ENCODE measurements at places on chromosomes 7 and 10.

- DNase-seq: no peak
These were observed 158.7 kb upstream of the LANCL2 start for GRCh38 chr7:55206235-55207029.

GRCh38 chr10:47079204-47079580, 168.0 kb downstream of the PTPN20 start:
- no peak for DNase-seq

DNA sequence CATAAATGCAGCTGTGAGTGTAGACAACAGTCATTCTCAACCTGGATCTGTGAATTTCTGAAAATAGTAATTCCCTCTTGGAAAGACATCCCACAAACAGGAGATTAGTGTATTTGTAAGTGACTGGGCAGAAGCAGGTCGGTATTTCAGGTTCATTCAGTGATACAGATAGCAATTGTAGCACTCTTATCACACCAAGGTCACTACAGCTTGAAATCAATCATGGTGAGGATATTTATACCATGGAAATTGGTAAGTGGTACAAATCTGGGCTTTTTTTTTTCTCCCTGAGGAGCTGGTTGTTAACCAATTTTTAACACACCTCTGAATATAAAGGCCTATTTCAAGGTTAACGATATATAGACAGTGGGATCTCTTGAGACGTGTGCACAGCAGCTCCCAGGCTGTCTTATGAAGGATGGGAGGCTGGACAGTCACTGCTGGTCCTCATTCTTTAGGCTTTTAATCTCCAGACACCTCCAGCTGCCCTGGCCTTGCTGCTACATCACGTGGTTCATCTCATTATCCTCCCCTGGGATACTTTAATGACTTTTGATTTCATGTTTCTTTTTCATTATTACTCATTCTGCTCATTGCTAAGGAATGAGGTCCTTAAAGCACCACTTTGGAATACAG, 87.1 kb downstream of the ITGA8 start:
- DNase-seq: no peak

GRCh38 chr7:33716581-33717477, 188.5 kb upstream of the BMPER start:
- DNase-seq: peak; percentile 54

GRCh38 chr10:62460393-62460792, 86.2 kb downstream of the ZNF365 start:
- no peak for DNase-seq

DNA sequence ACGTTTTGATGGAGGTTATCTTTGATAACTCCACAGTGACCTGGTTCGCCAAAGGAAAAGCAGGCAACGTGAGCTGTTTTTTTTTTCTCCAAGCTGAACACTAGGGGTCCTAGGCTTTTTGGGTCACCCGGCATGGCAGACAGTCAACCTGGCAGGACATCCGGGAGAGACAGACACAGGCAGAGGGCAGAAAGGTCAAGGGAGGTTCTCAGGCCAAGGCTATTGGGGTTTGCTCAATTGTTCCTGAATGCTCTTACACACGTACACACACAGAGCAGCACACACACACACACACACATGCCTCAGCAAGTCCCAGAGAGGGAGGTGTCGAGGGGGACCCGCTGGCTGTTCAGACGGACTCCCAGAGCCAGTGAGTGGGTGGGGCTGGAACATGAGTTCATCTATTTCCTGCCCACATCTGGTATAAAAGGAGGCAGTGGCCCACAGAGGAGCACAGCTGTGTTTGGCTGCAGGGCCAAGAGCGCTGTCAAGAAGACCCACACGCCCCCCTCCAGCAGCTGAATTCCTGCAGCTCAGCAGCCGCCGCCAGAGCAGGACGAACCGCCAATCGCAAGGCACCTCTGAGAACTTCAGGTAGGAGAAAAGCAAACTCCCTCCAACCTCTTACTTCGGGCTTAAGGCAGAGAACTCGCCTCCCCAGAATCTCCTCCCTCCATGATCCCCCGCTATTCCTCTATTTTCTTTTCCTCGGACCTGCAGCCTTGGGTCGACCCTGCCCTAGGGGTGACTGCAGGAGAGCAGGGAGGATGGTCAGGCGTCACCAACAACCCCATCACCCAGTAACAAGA, at the start of gene SERPINE1:
Gene SERPINE1, plus strand, starts transcription at position 454 of the 809 bp plus-strand sequence. CDS start 1,290 bp downstream, outside the sequence.
- peak; percentile 62 for DNase-seq

DNA sequence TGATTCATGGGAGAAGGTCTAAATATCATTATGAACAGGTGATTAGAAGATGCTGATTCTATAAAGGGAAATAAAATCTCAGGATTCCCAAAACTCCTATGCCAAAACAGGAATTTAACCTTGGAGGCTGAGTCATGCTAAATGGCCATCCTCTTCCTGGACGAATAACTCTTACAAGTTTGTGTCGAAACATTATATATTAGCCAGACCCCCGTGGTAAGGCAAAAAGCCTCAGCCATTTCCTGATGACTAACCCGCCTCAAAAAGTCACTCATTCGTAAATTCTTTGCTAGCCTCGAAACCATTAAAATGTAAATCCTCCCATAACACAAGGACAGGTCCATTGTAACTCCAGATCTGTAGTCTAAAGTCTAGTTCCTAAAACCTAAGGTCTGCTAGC, 32.0 kb downstream of the CUL2 start:
- DNase-seq: no peak

GRCh38 chr7:133669061-133669455, 416.2 kb downstream of the EXOC4 start:
- no peak for DNase-seq

DNA sequence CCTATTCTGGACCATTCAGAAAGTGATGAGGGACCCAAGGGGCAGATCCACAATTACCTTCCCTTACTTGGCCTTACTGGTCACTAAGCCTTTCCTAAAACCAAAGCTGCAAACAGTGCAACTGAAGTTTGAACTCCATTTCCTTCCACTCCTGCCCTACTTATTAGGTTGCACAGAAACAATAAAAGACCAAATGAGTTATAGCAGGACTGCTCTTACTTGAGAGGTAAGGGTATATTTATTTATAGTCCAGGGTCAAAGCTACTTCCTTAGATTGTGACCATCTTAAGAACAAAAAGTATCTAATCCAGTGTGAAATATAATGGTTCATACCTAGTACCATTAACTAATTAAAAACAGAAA, 27.0 kb downstream of the CDK6 start:
- DNase-seq: no peak

DNA sequence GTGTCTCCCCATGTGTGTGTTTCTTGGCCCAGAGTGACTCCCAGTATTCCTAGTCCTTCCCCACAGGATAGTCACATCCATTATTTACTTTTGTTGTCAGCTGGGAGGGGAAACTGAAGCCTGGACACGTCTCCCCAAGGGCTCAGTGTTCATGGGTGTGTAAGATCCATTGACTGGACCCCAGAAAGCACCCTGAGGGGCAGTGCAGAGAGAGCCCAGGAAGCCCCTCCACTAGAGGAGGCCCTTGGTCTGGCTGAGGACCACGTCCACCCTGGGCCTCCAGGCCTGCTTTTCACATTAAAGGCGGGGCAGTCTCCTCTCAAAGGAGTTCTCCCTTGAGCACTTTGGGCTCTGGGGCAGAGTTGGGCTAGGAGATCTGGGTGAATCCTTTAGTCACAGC, 21.3 kb downstream of the ZNF783 start:
- no peak for DNase-seq

DNA sequence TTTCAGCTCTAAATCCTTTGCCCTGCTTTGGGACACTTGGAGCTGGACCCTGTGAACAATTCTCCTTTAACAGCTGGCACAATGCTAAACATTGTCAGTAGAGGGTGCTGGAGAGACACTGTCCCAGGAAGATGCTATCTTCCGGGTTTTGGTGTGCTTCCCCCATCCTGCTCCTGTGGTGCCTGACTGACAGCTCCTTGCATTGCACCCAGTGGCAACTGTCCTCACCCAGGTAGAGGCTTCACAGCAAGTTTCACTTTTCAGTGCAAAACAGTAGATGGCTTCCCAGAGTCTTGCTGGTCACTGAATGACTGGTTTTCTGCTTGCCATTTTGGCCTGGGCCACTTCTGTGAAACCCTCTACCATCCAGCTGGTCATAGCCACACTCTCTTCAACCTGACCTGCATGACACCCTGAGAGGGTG, 77.3 kb downstream of the CDC14C start:
- DNase-seq: peak; percentile 24

- DNase-seq: no peak
These were observed 1.5 kb downstream of the NRG3 start for GRCh38 chr10:81876253-81877077.

- DNase-seq: no peak
These were observed 82.8 kb downstream of the BBS9 start for GRCh38 chr7:33212144-33212543.

DNA sequence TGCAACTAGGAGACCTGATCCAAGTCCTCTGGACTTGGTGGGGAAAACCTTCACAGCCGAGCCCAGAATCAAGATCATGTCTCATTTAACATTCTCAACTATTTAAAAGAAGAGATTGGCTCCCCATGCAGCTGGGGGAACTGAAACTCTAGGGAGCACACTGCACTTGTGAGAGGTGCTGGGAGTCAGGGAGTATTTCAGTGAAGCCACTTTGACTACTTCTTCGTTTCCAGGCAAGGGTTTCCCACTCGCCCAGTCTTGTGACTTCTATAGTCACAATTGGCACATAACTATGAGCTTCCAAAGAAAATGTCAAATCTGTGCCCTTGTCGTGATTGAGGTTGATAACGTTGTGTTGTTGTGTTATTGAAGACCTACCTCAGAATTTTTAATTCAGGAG, 62.9 kb downstream of the AKR1B1 start:
- no peak for DNase-seq

GRCh38 chr7:69373171-69374043, 224.9 kb upstream of the AUTS2 start:
- DNase-seq: no peak

DNA sequence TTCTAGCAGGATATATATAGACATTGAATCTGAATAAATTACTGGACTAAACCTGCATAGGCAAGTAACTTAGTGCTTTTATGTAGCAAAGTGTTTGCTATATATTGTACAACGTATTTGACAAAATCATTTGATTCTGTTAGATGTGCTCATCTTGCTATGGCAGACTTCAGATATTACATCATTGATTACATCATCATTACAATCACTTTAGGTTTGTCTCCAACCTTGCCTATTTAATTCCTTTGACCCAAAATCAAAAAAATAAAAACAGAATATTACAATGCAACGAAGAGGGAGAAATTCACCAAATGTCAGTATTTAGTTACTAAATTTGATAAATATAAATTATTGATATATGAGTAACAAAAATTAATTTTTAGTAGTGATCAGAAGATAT, 155.7 kb upstream of the STEAP1 start:
- no peak for DNase-seq

DNA sequence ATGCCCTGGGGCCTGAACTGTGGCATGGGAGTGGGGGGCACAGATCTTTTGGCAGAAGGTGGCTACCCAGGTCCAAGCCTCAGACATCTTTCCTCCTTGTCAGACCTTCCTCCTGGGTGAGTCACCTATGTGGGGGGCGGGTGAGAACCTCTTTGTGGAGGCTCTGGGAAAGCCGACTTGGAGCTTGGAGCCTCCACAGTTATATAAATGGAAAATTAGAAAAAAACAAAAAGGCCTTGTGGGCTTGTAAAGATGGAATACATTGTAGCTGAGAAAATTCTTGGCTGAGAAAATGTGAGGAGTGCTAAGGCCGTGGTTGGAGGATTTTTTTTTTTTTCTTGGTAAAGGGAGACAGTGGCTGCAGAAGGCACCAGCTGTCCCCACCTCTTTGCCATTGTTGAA, 292.5 kb downstream of the CCDC3 start:
- DNase-seq: no peak

GRCh38 chr10:8435186-8436055, 380.9 kb downstream of the GATA3 start:
- no peak for DNase-seq

- DNase-seq: peak; percentile 75
These were observed 145.1 kb downstream of the SEMA3D start for GRCh38 chr7:85041605-85042216.

DNA sequence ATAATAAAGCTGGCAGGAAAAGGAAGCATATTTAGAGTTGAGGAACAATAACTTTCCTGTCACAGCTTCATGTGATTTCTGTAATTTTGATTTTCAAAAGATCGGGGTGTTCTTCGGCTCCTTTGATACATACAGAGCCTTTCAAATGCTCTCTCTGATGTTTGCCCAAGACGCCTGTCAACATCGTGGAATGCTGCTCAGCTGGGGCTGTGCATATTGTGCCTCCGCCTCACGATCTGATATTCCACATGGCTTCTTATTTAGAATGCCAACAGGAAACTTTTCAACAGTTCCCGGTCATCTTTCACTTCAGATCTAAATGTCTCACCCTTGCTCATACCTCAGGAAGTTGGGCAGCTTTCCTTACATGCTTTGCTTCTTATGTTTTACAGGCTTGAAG, 7.3 kb downstream of the NPY start:
- DNase-seq: no peak

- DNase-seq: no peak
These were observed 62.7 kb upstream of the CACUL1 start for GRCh38 chr10:118817328-118818068.

- DNase-seq: peak; percentile 25
These were observed 53.6 kb upstream of the AOAH start for GRCh38 chr7:36777855-36778254.

- no peak for DNase-seq
These were observed 417.6 kb downstream of the GLRX3 start for GRCh38 chr10:130553826-130554225.

- DNase-seq: peak; percentile 55
These were observed 581 bp downstream of the PTPRZ1 start for GRCh38 chr7:121873289-121874194.

GRCh38 chr10:123149568-123150270, 1.8 kb downstream of the HMX2 start:
- DNase-seq: peak; percentile 24

DNA sequence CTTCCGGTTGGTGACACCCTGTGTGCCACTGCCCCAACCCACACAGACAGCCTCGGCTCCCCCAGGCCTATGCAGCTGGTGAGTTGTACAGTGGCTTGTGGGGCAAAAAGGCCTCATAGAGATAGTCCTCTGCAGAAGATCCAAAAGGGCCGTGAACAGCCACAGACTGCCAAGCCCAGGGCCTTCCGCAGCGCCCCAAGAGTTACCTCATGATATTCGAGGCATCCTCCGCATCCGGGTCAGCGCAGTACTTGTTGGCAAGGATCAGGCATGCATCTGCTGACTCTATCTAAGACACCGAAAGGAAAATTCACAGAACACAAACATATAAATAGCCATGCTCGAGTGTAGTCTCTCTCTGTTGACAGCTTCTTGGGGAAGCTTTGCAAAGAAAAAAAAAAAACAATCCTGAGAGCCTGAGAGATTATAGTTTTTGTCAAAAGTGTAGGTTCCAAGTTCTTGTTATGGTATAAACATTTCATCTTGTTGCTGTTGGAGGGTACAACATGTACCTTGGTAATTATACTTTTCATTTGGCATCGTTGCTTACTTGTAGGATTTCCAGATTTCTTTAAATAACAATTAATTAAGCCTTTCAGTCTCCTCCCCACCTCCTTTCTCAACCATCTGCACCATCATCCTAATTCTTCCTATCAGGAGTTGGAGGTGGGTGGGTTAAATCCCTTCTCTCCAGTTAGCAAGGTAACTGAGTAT, 553.0 kb downstream of the KCNMA1 start:
- DNase-seq: no peak

DNA sequence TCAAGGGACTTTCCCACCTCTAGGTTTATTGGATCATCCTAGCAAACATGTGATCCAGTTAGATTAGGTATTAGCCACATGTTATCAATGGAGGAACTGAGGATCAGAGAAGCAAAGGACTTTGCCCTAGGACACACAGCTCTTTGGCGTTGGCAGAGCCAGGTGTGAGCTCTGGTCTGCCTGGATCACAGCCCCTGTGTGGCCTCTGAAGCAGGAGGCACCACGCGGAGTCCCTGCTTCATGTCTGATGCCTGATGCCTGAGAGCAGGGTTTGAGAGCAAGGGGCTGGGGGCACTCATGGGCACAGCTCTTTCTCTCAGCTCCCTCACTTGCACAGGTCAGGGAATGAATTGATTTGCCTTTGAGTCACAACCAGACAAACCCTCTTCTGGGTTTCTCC, 64.7 kb upstream of the CTBP2 start:
- DNase-seq: no peak
